Stimulated activated CD8-positive, alpha-beta memory T cell treated with anti-CD3 and anti-CD28 coated beads, Interleukin-15, amount 100 ng/mL, for 4 hours (primary cell): ENCODE measurements at places on chromosomes 7 and 10.

GRCh38 chr10:129131457-129132132 lies 335.4 kb upstream of the MGMT start:
- DNase-seq = no peak

DNA sequence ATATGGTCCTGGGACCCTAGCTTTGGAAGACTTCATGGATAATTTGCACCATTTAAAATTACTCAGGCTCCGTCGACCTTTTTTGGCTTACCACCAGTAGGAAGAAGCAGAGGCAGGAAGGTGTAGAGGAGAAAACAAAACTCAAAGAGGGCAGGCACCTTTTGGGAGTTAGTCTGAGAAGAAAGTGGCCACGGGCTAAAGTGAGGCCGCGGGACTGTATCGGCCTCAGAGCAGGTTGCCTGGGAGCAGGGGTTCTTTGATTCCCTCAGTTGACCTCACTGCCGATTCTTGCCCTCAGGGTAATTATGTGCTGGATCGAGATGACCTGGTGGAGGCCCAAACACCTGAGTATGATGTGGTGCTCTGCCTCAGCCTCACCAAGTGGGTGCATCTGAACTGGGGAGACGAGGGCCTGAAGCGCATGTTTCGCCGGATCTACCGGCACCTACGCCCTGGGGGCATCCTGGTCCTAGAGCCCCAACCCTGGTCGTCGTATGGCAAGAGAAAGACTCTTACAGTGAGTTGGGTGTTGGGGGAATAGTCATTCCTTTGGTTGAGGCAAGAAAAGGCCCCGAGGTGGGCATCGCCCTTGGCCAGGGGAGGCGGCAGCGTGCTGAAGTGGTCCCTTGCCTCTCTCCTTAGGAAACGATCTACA lies 3.1 kb downstream of the MEPCE start:
- DNase-seq = no peak

- no peak for DNase-seq
Observed at GRCh38 chr10:31129271-31129670, 97.6 kb upstream of the ZNF438 start.

DNA sequence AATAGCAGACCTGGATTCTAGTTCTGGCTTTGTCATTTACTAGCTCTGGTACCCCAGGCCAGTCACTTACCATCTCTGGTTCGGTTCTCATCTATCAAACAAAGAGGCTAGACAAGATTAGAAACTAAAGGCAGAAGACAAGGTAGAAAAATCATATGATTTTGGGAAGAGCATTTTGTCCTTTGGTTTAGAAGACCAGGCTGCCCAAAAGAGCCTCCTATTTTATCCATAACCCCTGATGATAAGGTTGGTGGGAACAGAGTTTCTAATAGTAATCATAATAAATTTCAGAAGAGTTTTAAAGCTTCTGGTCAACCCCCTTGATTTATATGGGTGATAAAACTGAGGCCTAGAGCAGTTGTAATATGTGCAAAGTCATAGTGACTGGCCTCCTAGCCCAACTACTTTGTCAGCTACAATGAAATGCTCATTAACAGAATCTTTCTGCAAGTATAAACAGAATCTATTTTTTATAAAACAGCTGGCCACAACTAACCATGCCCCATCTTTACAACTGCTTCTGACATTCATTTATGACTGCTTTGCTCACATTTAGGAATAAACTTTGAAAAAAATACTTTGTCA lies 23.4 kb downstream of the COX15 start:
- DNase-seq = no peak

GRCh38 chr7:68314208-68314607 lies 1284.1 kb upstream of the AUTS2 start:
- DNase-seq = no peak

DNA sequence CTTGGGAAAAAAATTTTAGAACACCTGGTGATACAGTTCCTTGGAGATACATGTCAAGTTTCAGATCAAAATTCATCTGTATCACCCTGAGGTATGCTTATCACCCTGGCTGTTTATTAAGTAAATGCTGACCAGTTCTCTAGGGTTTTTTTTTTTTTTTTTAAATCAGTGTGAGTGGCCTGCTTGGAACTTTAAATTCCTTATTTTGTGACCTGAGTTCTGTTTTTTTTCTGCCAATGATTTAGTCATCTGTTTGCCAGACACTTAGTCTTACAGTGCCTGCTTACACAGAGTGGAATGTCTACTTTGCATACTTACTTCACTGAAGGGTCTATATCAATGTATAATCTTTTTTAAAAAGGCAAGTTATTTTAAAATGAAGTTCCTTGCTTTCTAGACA lies 1.8 kb downstream of the TSPAN13 start:
- no peak for DNase-seq

DNA sequence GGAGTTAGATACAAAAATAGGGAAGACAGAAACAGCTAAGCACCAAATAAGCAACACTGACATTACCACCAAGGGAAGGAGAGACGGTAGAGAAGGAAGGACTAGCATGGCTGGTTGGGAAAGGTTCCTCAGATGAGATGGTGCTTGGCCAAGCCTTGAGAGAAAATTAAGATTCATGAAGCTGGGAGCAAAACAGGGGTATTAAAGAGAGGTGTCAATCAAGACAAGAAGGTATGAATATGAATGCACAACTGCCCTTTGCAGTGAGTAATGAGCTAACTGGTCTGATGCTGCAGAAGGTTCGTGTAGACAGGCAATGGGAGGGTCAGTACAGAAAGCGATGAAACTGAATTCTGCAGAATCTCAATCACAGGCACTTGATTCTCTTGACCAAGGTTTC lies 67.7 kb downstream of the SLC37A3 start:
- DNase-seq = no peak

- no peak for DNase-seq
Observed at GRCh38 chr7:151742713-151743480, 134.0 kb downstream of the PRKAG2 start.

DNA sequence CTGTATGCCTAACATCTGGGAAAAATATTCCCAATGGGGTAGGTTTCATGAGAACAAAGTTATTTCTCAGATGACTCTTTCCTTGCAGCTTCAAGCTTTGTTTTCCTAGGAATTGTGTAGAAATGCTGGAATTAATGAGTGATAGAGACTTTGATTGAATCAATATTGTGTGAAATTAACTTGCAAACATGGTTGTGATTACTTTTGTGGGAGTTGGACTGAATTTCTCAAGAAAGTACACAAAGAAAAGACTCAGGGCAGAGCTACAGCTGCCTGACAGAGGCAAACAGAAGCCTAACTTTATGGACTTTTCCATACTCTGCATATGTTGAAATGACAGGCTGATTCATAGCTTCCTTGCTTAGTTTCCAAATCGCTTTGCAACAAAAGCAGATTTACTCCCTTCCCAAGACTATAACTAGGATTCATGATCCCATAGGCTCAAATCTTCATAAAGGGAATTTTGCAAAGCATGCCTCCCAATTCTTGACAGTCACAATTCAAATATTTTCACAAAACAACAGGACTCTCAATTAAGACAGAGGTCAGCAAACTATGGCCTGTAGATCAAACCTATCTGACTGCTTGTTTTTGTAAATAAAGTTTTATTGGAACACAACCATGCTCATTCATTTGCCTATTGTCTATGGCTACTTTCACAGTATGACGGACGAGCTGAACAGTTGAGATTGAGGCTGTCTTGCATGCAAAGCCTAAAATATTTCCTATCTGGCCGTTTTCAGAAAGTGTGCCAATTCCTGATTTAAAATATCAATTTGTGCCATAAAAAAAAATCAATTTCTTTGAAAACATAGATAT lies 27.6 kb downstream of the NRP1 start:
- no peak for DNase-seq

DNA sequence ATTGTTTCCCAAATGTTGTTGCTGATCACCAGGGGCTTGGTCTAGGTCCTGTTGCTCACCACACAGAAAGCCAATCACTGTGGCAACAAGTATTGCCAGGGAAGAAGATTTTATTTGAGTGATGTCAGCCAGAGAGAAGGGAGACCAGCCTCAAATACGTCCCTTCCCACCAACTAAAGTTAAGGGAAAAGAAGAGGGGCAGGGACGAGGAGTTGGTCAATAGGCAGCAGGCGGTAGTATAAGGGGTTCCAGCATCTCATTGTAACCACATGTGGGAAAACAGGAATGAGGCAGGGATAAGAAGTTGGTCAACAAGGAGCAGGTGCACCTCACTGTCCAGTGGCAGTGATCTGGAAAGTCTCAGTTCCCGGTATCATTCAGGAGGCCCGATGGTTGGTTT lies 138.9 kb upstream of the KCNMA1 start:
- no peak for DNase-seq

DNA sequence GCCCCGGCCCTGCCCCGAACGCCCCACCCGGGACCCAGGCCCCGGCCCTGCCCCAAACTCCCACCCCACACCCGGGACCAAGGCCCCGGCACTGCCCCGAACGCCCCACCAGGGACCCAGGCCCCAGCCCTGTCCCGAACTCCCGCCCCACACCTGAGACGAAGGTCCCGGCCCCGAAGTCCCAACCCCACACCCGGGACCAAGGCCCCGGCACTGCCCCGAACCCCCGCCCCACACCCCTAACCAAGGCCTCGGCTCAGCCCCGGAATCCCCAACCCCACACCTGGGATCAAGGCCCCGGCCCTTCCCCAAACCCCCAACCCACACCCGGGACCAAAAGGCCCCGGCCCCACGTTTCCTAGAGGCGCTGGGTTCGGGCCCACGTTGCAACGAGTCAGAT lies 1.1 kb upstream of the LARP4B start:
- no peak for DNase-seq

GRCh38 chr10:24901686-24902399 lies 50.6 kb downstream of the PRTFDC1 start:
- DNase-seq = no peak

DNA sequence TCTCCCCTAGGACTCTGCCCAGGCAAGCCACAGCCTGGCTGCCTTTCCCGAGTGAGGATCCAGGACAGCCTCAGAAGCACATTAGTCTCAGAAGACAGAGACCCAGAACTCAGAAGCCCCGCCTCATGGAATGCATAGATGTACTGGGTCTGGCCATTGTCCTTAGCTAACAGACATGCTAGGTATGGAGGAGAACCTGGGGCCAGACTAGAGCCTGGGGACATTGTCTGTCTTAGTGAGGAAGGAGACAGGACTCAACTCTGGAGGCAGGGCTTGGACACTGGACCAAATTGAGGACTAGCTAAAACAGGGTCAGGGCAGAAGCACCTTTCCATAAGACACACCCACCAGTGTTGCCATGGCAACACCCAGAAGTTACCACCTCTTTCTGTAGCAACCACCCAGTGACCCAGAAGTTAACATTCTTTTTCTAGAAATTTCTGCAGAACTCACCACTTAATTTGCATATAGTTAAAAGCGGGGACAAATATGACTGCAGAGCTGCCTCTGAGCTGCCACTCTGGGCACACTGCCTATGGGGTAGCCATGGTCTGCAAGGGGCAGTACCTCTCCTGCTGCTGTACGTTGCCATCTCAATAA lies 27.5 kb downstream of the TLX1 start:
- no peak for DNase-seq
